NCI-H524 treated with DMSO at 0.1 percent for 48 hours (cell line): ENCODE measurements at places on chromosomes 12 and 14.

- DNase-seq = no peak
Measured at GRCh38 chr12:24195063-24195462, 245.6 kb upstream of the SOX5 start.

GRCh38 chr12:45928309-45928708 lies 62.1 kb downstream of the SCAF11 start:
- no peak for DNase-seq

- DNase-seq = no peak
Measured at GRCh38 chr12:53955776-53956250, 1.1 kb downstream of the HOXC12 start.

DNA sequence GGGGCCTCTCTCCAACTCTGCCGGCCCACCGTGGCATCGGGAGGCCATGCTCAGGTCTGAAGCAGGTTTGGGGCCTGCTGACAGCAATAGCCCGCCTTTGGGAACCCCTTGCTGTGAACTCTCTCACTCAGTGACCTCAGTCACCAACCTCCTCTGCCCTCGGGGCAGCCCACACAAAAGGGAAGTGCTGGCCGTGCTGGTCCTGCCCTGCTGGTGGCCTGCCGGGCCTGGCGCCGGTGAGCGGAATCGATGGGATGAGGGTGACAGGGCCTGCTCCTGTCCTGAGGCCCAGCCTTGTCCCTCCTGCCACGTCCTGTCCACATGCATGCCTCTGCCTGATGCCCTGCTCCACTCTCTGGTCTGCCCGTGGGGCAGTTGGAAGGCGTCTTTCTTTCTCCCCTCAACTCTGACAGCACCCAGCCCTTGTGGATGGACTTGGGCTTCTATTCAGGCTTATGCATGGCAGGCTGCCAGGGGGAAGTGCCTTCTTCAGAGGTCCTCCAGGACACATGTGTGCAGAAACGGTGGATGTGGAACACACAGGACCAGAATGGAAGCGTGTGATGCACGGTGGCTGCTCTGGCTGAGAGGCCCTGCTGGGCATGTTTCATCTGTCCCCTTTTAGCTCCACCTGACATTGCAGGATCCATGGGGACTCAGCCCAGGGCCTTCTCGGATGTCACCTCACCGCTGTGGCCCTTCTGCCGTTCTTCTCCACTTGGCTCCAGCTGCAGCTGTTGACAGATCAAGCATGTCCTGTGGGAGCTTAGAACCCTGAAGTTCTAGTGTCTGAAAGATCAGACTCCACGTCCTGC lies 31.9 kb downstream of the IL31 start:
- no peak for DNase-seq

DNA sequence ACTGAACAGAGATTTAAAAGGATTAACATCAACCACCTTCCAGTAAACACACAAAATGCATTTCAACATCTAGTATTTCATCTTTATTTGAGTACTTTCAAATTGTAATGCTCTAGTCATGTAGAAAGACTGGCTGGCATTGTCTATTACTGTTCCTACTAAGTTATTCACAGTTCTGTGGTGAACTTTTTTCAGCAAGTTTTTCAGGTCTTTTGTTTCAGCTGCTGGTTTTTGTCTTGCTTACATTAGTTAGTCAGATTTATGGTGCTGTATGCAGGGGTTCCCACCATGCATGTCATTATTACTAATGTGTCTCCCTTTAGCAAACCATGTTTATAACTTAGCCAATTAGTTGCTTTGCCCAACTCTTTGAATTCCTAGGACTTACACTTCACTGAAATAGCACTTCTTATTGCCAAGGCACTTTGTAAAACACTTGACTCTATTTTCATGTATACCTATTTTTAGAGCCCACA lies 253.4 kb upstream of the KITLG start:
- no peak for DNase-seq

GRCh38 chr14:75278422-75279152 lies at the start of gene FOS:
Gene FOS, plus strand, starts transcription at chr14:75278828. Its CDS starts 155 bp downstream, at chr14:75278983.
- DNase-seq = peak; percentile 77

GRCh38 chr14:68372368-68372767 lies 420.5 kb downstream of the ZFP36L1 start:
- no peak for DNase-seq

DNA sequence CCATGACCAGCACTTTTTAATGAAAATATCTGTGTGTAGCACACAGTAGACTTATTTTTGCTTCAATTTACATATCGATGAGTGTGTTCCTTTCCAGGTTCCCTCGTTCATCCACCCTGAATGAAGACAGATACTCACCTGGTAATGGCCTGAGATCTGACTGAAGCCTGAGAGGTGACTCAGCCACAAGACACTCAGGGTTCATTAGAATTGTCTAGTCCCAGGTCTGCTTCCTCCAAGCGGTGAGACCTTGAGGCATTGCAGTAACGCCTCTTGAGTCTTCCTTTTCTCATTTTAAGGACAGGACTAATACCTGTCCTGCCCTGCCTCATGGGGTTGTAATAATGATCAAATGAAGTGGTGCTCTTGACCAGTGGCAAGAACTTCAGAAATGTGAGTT lies 11.5 kb upstream of the KCNK13 start:
- DNase-seq = no peak

DNA sequence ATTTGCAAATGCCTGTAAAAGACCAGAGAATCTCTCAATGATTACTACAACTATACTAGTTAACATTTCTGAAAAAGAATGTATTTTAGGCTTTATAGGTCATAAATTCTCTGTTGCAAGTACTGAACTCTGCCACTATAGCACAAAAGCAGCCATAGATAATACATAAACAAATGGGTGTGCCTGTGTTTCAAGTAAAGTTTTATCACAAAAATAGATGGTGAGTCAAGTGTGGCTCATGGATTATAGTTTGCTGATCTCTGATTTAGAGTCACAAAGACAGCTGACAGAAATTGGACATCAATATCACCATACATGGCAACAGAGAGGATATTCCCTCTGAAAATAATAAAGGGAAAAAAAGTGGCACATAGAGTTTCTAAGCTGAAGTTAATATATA lies 68.1 kb downstream of the FSCB start:
- no peak for DNase-seq

DNA sequence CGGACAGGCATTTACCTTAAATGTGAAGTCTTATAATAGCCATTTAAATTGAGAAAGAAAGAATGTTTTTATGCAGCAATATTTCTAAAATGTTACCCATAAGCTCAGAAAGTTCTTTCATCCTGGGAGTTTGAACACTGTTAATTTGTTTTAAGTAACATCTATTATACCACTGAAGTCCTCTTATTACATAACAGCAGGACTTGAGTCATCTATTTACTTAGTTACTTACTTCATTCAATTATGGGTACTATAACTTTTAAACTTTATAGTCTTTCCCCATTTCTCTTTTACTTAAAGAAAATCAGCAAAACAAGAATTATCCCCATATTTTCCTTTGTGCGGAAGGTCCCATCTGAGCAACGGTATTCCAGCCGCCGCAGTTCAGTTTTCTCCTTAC lies 473.1 kb downstream of the ETNK1 start:
- DNase-seq = no peak

DNA sequence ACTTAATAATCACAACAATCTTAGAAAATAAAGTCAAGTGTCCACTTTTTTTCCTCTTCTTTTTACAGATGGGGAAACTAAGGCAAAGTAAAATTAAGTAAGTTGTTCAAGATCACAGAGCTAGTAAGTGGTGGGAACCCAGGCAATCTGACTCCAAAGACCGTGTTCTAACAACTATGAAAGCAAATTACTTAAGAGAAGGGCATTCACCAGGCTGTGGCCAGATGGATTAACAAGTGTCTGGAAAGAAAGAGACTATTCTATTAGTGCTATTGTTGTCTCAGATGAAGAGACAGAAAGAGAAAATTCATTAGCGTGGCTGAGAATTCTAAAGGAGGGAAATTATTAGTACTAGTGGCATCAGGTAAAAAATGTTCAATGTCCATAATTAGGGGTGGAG lies 48.5 kb downstream of the FGD6 start:
- no peak for DNase-seq

- peak; percentile 63 for DNase-seq
Measured at GRCh38 chr14:22487401-22487800, 101.6 kb downstream of the DAD1 start.

- no peak for DNase-seq
Measured at GRCh38 chr12:101670007-101670671, 27.3 kb upstream of the CHPT1 start.

DNA sequence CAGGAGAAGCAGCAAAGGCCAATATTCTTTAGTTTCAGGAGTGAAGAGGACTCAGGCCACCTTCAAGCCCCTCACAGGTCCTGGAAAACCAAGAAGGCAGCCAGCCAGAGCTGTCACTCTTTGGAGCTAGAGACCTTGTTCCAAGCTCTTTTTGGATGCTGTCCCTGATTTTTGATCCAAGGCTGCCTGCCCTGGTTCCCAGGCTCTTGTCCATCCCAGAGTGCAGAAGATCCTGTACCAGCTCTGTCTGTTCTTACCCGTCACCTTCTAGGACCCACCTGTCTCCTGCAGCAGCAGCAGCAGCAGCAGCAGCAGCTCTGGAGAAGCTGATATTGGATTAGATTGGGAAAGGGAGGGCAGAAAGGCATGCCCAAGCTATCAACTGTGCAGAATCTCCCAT lies 157.1 kb upstream of the NEDD1 start:
- no peak for DNase-seq

GRCh38 chr14:69464379-69464778 lies 20.1 kb upstream of the PLEKHD1 start:
- no peak for DNase-seq

DNA sequence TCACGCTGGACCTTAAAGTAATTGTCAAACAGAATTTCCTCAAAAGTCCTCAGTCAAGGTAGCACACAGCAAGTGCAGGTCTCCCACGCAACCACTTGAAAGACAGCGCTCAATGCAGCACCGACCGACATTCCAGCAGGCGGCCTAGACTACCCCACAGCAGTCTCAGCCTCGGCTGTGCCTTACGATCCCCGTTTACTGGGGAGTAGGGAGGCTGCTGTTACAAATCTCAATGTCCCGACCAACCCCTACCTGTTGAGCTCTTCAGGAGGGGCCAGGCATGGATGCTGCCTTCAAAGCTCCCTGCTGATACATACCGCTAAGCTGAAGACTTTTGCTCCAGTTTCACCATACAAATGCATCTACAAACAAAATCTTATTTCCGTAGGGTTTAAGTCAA lies 21.8 kb downstream of the VPS37B start:
- no peak for DNase-seq

DNA sequence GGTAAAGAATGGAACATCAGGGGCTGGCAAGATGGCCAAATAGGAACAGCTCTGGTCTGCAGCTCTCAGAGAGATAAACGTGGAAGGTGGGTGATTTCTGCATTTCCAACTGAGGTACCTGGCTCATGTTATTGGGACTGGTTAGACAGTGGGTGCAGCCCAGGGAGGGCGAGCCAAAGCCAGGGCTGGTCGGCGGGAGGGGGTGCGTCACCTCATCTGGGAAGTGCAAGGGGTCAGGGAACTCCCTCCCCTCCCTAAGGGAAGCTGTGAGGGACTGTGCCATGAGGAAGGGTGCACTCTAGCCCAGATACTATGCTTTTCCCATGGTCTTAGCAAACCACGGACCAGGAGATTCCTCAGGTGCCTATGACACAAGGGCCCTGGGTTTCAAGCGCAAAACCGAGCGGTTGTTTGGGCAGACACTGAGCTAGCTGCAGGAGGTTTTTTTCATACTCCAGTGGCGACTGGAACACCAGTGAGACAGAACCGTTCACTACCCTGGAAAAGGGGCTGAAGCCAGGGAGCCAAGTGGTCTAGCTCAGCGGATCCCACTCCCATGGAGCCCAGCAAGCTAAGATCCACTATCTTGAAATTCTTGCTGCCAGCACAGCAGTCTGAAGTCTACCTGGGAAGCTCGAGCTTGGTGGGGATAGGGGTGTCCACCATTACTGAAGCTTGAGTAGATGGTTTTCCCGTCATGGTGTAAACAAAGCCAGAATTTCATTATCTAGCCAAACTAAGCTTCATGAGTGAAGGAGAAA lies 317.6 kb downstream of the NELL2 start:
- DNase-seq = no peak

- no peak for DNase-seq
Measured at GRCh38 chr14:66010695-66011094, 475.5 kb upstream of the CCDC196 start.

GRCh38 chr14:40656311-40656710 lies 950.4 kb upstream of the LRFN5 start:
- DNase-seq = no peak

- DNase-seq = peak; percentile 79
Measured at GRCh38 chr12:92208613-92209121, 63.0 kb upstream of the BTG1 start.

DNA sequence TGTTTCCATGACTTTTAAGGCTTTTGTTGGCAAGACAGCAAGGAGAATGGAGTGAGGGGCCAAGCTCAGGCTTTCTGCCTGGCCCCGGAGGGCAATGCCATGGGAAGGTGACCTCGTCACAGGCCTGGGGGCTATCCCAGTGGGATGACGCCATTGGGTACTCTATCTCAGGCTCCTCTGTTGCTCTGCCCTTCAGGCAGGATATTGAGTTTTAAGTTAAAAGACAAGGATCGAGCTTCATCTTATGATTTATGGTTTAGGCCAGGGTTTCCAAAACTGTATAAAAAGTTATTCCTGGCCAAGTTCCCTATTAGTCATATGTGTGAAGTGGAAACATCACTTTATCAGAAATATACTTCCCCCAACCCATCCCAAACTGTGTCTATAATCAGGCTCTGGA lies 127.7 kb downstream of the ZFP36L1 start:
- no peak for DNase-seq

GRCh38 chr14:101492716-101493115 lies 68.6 kb upstream of the DIO3 start:
- DNase-seq = no peak

DNA sequence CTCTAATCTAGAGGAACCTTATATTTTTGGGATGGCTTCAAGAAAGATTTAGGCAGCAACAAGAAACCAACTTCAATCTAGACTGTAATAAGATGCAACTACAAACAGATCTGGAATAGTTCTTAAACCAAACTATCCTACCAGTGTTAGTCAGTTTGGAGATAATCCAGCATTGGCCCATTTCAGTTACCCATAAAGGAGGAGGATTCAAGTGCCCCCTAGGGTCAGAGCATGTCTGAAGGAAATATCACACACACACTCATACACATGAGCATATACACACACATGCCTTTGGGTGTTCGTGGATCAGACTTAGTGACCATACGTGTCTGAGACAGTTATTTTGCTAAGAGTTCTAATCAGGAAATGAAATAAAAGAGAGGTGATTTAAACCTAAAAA lies 261.2 kb downstream of the ADAMTS20 start:
- no peak for DNase-seq

DNA sequence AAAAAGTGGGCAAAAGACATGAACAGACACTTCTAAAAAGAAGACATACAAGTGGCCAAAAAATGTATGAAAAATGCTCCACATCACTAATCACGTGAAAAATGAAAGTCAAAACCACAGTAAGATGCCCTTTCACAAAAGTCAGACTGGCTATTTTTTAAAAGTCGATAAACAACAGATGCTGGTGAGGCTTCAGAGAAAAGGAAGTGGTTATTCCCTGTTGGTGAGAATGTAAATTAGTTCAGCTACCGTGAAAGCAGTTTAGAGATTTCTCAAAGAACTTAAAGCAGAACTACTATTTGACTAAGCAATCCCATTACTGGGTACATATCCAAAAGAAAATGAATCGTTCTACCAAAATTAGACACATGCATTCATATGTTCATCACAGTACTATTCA lies 237.0 kb downstream of the KIF21A start:
- DNase-seq = no peak
